ENCODE measurements at places on chromosomes 1 and 21.

DNA sequence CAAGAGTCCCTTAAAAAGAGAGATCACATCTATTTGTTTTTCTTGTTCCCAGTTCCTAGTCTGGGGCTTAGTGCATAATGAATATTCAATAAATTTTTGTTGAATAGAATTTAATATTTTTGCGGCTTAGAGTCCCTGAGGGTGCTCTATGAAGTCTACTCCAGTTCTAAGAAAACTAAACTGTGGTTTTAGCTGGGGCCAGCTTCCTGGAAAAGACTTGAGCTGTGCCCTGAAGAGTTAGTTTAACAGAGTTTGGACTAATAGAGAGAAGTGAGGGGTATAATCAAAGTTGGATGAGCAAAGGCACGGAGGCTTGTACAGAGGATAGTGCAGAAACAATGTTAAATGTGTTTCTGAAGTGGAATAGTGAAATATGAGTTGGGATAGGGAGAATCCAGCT lies 168.9 kb downstream of the FASLG start:
- peaks cover 3% of the 10 kb centered on the region for H3K4me1 ChIP-seq
- no peaks in the 10 kb centered on the region for H3K27me3 ChIP-seq
- no peak overlapping the region for H3K4me3 ChIP-seq

- no peaks in the 10 kb centered on the region for H3K27me3 ChIP-seq
- no peak for DNase-seq
- H3K36me3 ChIP-seq, result no peaks in the 10 kb centered on the region
These were observed 19.9 kb downstream of the CRYAA start for GRCh38 chr21:43188592-43189210.

GRCh38 chr1:12472798-12473551 lies 145.0 kb downstream of the DHRS3 start:
- no peaks in the 10 kb centered on the region for H3K4me1 ChIP-seq
- H3K27ac ChIP-seq, result no peak overlapping the region
- peaks cover 8% of the 10 kb centered on the region for H3K27me3 ChIP-seq
- no peaks in the 10 kb centered on the region for H3K36me3 ChIP-seq
- no peak overlapping the region for H3K4me3 ChIP-seq
- no peak for DNase-seq

DNA sequence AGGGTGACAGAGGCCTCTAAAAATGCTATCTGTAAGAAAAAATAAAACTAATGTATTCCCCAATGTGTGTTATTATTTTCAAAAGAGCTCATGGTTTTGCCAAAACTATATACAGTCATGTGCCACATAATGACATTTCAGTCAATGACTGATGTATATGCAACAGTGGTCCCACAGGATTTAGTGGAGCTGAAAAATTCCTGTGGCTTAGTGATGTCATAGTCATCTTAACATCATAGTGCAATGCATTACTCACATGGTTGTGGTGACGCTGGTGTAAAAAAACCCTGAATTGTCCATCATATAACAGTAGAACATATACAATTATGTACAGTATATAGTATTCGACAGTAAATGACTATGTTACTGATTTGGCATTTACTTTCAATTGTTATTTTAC lies 172.4 kb downstream of the CACNA1E start:
- H3K36me3 ChIP-seq, result no peaks in the 10 kb centered on the region
- H3K27ac ChIP-seq, result no peak overlapping the region
- no peaks in the 10 kb centered on the region for H3K27me3 ChIP-seq
- H3K4me1 ChIP-seq, result no peaks in the 10 kb centered on the region

DNA sequence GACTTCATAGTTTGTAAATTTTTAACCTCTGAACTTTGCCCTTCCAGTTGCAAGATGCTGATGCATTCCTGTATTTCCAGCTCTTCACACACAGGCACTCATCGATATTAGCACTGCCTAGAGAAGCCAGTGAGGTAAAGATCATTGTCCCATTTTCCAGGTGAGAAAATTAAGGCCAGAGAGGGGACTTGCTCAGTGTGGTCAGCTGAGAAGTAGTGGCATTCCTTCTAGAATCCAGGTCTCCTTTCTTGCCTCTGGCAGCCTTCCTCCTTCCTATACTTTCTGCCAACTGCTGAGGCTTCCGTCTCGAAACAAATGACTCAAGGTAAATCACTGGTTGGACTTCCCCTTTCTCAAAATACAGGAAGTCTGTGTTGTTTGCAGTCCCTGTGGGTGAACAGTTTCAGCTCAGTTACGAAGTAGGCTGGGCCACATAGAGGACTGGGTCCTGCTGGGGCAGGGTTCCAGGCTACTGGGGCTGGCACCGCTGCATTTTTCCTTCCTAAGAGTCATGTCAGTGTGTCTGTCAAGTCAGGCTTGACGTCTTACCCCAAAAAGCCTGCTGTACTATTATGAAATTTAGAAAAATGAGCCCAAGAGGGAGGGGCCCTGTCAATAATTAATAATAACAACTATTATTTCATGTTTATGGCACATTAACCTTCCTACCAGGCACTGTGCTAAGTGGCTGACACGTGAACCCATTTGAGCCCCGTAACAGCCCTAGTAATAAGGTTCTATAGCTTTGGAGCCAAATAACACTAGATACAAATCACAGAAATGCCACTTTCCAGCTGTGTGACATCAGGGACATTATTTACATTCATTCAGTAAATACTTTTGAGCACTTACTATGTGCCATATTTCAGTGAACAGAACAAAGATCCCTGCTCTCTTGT lies 16.6 kb upstream of the RNF19B start:
- no peak overlapping the region for H3K4me3 ChIP-seq
- H3K27ac ChIP-seq, result peak overlapping the region; percentile 59
- H3K4me1 ChIP-seq, result peaks cover 2% of the 10 kb centered on the region
- H3K36me3 ChIP-seq, result no peaks in the 10 kb centered on the region

DNA sequence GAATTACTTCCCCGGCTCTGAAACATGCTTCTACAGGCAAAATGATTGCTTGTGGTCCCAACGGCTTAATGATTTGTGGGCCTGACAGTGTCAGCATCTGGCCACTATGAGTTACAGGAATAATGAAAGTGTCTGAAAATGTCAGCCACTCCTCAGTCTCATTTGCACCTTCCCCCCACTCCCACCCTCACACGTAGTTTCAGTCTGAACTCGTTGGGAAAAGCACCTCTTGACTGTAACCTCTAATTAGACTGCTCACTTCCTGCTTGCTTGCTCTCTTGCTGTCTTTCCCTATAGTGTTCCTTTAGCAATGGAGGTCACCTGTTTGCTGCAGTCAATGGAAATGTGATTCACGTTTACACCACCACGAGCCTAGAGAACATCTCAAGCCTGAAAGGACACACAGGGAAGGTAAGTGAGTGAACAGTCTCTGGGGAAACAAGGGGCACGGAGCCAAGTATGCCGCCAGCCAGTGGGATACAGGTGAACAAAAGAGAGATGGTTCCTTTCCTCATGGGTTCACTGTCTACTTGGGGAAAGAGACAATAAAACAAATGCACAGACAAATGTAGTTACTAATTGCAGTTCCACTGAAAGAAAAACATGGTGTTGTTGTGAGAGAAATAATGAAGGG lies 27.1 kb downstream of the CFAP57 start:
- H3K4me3 ChIP-seq, result no peak overlapping the region
- no peaks in the 10 kb centered on the region for H3K36me3 ChIP-seq
- no peak for DNase-seq
- H3K27ac ChIP-seq, result no peak overlapping the region

GRCh38 chr1:22525646-22526045 lies 37.6 kb upstream of the EPHA8 start:
- H3K36me3 ChIP-seq, result peaks cover 67% of the 10 kb centered on the region
- H3K27me3 ChIP-seq, result no peaks in the 10 kb centered on the region
- H3K27ac ChIP-seq, result no peak overlapping the region
- no peaks in the 10 kb centered on the region for H3K4me1 ChIP-seq

- no peaks in the 10 kb centered on the region for H3K27me3 ChIP-seq
- H3K27ac ChIP-seq, result no peak overlapping the region
- H3K4me3 ChIP-seq, result no peak overlapping the region
- DNase-seq, result no peak
These were observed 35.3 kb upstream of the BCAR3 start for GRCh38 chr1:93716941-93717368.

- H3K4me1 ChIP-seq, result peaks cover 13% of the 10 kb centered on the region
- H3K4me3 ChIP-seq, result peak overlapping the region; percentile 68
- no peak for DNase-seq
- H3K36me3 ChIP-seq, result no peaks in the 10 kb centered on the region
These were observed 1.1 kb downstream of the PIK3CD start for GRCh38 chr1:9652379-9653209.

DNA sequence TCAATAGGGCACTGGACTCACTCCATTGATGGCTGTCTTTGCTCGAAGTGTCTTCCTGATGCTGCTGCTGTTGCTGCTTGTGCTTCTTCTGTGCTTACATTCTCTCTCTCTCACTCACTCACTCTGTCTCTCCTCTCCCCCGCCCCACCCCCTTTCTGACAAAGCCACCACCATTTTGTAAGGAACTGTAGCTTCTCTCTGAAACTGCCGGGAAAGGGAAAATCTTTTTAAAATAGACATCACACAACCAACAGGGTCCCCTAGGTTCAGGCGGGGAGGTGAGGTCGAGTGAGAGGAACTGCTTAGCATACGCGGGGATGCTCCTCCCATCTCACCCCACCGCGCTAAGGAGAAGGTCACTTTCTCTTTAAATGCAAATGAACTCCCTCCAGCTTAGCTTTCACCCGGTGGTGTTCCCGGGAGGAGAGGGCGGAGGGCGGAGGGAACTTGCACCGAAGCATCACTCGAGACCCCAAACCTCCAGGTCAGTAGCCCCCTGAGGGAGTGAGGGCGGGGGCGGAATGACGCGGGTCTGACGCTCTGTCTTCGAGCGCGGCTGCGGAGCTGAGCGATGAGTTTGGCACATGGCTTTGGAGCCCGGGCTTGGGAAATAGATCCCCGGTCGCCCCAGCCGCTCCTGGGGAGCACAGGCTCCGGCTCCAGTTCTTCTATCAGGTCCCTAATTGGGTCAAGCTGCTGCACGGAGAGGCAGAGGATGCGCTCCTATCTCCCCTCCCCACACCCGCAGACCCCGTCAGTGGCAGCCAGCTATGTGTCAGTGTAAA lies at the start of gene CCDC28B:
CCDC28B (plus strand) TSS at position 370 of the 785 bp plus-strand sequence. CDS start 1,341 bp downstream, outside the sequence.
- H3K4me3 ChIP-seq, result peak within 1 kb of the TSS; percentile 69
- H3K4me1 ChIP-seq, result peaks cover 34% of the 10 kb centered on the region
- peak within 1 kb of the TSS; percentile 77 for H3K27ac ChIP-seq
- peaks cover 36% of the 10 kb centered on the region for H3K36me3 ChIP-seq
- no peaks in the 10 kb centered on the region for H3K27me3 ChIP-seq

- peaks cover 10% of the 10 kb centered on the region for H3K36me3 ChIP-seq
- H3K27ac ChIP-seq, result no peak overlapping the region
- DNase-seq, result no peak
- H3K4me3 ChIP-seq, result no peak overlapping the region
- H3K27me3 ChIP-seq, result no peaks in the 10 kb centered on the region
These were observed 1.2 kb downstream of the MYBPH start for GRCh38 chr1:203174324-203174985.

DNA sequence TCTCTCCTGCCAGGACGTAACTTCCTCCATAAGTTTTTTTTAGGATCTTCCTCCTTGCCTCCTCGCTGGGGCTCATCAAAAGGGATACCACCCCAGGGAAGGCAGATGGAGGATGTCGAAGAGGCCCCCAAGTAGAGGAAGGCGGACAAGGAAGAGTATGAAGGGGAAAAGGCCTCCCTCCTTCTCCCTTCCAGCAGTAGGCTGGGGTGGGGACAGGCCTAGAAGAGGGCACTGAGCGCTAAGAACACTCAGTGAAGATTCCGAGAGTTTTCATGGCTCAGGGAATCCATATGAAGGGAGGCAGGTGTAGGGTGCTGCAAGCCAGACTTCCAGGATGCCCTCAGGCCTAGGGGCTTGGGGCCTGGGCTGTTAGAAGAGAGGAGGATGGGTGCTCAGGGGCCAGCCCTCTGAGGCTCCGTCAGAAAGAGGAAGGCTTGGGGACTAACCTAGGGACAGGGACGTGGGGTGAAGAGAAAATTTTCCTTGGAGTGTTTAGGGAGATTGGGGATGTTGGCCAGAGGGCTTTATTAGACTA lies 1.8 kb upstream of the SLC6A9 start:
- H3K4me3 ChIP-seq, result no peak overlapping the region
- H3K27ac ChIP-seq, result no peak overlapping the region
- H3K27me3 ChIP-seq, result no peaks in the 10 kb centered on the region
- DNase-seq, result no peak
- no peaks in the 10 kb centered on the region for H3K36me3 ChIP-seq

DNA sequence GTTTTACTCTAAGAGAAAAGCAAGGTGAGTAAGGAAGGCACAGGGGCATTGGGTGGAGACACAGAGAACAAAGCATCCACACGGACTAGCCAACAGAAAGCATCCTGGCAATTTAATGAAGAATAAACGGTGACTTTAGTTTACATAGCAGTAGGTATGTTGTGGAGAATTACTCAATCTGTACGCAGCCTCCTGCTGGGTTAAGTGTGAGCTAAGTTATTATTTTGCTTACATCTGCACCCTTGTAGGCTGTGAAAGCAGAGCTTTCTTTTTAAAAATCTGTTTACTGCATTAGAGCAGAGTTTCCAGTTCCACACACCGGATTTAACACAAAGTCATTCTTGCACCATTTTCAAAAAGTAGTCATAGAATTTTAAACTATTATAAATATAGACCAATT lies 144.5 kb downstream of the AKT3 start:
- H3K27me3 ChIP-seq, result no peaks in the 10 kb centered on the region
- H3K36me3 ChIP-seq, result no peaks in the 10 kb centered on the region
- DNase-seq, result no peak
- no peaks in the 10 kb centered on the region for H3K4me1 ChIP-seq
- no peak overlapping the region for H3K4me3 ChIP-seq

GRCh38 chr21:42649122-42650032 lies 4.0 kb upstream of the PDE9A start:
- H3K4me3 ChIP-seq, result no peak overlapping the region
- peaks cover 18% of the 10 kb centered on the region for H3K4me1 ChIP-seq
- no peaks in the 10 kb centered on the region for H3K36me3 ChIP-seq
- DNase-seq, result no peak

DNA sequence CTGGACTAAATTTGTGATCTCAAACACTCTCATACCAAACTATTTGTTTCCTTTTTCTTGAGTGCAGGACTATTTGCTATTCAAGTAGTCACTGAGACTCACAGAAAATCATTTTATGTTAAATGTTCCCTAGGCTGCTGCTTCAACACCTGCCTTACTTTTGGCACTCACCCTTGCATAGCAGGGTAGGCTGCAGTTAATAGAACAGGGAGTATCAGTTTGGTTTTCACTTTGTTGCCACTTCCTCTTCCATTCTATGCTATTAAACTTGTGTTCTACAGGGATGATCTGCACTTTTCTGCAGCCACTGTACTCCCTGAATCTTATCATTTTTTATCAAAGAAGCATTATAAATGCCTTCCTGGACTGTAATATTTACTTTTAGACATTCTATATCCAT lies 148.7 kb upstream of the PRMT6 start:
- no peaks in the 10 kb centered on the region for H3K27me3 ChIP-seq
- H3K4me3 ChIP-seq, result no peak overlapping the region
- no peak overlapping the region for H3K27ac ChIP-seq
- H3K4me1 ChIP-seq, result no peaks in the 10 kb centered on the region
- DNase-seq, result no peak

All from mesenchymal stem cell (in vitro differentiated cells and primary cell).